ENCODE measurements at places on chromosomes 5 and 9.

DNA sequence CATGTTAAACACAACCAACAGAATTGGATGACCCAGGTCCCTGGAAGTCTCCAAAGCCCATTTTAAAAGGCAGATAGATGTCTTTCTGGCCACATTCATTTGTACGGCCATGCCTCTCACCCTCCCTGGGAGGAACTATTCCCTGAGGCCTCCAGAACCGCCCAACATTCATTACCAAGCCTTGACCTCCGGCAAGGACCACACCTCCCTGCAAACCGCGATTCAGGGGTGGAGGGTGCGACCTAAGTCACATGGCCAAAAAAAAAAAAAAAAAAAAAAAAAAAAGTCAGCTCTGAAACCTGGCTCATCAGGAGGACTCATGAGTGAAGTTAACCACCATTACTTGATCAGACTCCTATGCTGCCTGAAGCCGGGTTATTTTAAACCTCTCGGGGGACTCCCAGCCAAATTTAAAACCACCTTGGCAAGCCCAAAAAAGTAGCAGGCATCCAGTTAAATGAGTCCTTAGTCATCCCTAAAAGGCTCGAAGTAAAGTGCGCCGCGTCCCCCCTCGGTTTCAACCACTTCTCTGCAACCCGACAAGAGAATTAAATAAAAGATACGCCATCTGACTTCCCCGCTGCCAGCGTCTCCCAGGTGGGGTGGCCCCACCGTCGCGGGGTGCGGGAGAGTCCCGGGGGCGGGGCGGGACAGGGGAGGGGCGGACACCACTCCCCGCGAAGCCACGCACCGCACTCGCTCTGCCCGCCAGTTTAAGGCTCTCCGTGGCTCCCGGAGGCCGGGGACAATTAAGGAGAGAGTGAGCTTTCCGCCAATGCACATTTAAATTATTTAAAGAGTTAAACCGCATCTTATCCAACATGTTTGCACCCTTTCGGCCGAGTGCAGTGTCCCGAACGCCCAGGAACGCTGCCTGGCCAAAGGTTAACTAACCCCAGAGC is 2.3 kb downstream of the KLF9 start:
- peak; percentile 59 for DNase-seq

GRCh38 chr5:180809403-180810209 is 7.0 kb upstream of the MGAT1 start:
- DNase-seq = peak; percentile 76

DNA sequence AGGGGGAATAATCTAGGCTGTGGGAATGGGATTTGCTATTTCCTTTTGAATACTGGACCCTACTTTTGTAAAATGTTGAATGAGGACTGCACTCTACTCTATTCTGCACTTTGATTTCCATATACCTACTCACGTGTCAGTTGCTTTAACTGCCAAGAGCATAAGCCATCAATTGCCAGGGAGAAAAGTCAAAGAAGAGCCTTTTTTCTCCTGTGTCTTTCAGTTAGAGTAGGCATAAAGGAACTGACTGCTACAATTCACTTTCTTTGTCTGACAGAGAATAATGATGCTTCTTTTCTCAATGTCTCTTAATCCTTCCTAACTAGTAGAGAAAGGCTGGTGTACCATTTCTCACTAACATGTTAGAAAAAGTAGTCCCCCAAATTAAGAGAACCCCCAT is 231.6 kb downstream of the ELAVL2 start:
- no peak for DNase-seq

DNA sequence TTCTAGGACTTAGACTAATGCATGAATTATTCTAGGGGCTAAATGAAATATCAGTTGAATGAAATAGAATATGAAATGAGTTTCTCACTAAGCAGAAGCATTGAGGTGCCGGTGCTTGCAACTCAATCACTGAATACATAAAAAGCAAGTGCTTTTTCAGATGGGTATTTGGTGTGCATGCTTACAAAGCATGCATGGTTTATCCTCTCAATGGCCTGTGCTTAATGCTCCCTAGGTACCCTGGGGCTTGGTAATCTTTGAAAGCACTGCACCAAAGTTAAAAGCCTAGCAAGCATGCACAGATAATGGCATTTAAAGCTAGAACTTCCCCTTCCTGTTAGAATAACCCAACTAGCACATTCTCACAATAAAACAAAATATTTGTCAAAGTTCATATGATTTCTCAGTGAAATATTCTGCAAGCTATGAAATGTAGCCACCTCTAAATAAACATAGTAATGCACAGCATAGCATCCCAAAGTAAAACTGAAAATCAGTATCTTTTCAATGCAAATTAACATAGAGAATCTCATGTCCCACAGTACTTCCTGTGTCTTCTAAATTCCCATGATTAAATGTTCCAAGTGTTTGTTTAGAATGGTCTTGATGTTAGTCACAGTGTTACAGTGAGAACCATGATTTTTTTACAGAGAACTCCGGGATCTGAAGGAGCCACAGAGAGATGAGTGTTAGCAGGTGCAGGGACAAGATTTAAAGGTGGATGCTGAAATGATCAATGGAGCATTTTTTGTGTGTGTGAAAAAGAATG is 143.4 kb upstream of the CDH6 start:
- no peak for DNase-seq

DNA sequence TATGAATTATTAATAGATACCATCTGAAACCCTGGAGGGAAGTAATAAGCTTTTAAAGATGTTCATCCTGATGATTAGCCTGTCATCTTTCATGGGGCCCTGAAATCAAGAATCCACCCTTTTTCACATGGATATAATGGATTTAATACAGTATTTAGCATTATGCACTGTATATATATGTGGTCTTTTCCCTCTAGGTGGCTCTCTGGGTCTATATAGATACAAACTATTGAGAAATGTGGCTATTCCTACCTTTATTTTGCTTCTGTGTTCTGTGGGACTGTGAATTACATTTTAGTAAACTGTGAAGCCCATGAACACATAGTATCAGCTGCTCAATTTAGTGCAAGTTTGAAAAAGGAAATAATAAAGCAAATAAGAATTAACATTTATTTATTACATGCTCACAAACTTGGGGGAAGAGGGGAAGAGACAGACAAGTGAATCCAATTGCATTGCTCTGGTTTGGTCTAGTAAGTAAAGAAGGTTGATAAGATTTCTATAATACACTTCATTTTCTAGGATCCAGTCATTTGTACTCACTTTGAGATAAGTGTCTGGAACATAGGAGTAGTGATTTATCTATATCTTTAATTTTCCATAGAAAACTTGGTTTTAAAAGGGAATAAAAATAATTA is 112.2 kb downstream of the SCAMP1 start:
- DNase-seq = no peak

DNA sequence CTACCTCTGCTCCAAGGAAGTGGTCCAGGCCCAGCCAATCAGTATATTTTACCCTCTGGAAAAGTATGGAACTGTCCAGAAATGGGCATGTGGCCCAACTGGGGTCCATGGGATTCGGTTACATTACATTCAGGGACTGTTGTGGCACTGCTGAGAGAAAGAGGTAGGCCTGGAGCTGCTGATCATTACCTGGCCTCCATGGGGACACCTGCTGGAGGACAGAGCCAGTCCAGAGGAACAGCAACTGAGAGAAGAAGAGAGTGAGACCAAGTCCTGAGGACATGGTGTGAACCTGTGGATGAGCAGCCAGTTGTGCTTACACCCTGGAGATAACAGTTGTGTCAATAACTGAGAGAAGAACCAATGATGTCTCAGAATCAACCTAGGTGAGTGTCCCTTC is 48.2 kb downstream of the HMHB1 start:
- DNase-seq = no peak

DNA sequence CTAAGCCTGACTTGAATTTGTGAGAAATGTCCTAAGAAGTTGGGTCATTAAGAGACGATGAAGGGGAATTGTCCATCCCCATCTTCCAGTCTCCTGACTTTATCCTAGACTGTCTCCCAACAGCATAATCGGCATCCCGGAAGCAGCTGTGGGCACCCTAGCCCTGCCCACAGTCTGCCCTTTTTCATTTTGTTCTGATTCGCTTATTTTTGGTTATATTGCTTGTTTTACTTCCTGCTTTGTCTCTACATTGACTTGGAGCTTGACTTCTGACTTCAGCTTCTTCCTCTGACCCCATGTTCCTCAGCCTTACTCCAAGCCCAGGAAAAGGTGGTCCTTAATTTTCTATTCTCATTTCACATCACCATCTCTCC is 41.8 kb downstream of the UGCG start:
- no peak for DNase-seq

- DNase-seq = no peak
These were observed 77.6 kb downstream of the LIFR start for GRCh38 chr5:38478878-38479277.

- DNase-seq = no peak
These were observed 192.4 kb downstream of the MEF2C start for GRCh38 chr5:88690409-88691229.

GRCh38 chr5:110038297-110038997 is 348.7 kb downstream of the MAN2A1 start:
- no peak for DNase-seq

- DNase-seq = no peak
These were observed 281.6 kb downstream of the MAST4 start for GRCh38 chr5:66877843-66878242.

- no peak for DNase-seq
These were observed 4.8 kb downstream of the LHX2 start for GRCh38 chr9:124016175-124017050.

DNA sequence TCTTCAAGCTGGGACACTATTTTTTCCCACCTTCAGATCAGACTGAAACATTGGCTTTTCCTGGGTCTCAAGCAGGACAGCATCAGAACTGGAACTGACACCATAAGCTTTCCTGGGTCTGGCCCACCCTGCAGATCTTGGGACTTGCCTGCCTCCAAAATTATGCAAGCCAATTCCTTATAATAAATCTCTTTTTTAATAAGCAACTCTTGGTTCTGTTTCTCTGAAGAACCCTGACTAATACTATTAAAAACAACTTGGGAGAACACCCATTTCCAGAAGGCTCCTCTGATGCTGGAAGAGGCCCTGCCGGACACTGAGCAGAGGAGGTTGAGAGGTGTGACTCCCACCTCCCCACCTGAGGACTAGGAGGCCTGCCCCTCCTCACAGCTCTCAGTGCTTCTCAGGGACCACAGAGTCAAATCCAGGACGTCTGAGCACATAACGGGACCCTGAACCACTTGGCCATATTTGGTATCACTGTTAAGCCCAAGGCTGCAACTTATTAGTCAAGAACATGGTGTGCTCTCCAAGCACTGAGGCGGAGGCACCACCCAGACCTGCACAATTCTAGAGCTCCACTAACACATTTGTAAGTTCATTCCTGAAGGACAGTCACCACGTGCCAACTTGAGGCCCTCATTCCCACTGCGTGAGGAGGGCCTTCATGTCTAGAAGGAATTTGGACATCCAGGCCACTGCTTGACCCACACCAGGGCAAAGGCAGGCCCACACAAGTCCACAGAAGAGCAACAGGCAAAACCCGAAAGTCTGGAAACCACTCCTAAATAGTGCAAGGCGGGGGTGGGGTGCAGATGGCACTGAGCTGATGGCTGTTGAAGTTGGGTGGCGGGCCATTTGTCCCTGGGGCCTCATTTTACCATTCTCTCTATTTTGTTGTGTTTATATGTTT is 9.5 kb downstream of the SHC3 start:
- no peak for DNase-seq

GRCh38 chr9:129070696-129071525 is 10.0 kb upstream of the DOLPP1 start:
- DNase-seq = no peak

DNA sequence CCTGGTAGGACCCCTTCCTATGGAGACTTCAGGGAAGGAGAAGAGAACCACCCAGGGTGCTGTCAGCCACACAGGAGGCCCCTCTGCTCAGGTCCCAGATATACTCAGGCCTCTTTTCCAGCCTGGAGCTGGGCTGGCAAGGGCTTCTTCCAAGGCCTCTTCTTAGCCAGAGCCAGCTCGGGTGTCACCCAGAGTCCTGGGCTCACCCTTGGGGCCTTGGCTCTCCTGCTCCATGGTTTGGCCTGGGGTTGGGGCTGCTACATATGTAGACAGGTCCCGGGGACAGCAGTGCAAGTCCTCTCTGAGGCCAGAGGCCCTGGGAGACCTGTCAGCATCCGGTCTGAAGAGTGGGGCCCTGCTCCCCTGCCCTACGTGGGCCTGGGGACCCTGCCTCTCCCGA is 22.8 kb downstream of the PAEP start:
- DNase-seq = no peak

DNA sequence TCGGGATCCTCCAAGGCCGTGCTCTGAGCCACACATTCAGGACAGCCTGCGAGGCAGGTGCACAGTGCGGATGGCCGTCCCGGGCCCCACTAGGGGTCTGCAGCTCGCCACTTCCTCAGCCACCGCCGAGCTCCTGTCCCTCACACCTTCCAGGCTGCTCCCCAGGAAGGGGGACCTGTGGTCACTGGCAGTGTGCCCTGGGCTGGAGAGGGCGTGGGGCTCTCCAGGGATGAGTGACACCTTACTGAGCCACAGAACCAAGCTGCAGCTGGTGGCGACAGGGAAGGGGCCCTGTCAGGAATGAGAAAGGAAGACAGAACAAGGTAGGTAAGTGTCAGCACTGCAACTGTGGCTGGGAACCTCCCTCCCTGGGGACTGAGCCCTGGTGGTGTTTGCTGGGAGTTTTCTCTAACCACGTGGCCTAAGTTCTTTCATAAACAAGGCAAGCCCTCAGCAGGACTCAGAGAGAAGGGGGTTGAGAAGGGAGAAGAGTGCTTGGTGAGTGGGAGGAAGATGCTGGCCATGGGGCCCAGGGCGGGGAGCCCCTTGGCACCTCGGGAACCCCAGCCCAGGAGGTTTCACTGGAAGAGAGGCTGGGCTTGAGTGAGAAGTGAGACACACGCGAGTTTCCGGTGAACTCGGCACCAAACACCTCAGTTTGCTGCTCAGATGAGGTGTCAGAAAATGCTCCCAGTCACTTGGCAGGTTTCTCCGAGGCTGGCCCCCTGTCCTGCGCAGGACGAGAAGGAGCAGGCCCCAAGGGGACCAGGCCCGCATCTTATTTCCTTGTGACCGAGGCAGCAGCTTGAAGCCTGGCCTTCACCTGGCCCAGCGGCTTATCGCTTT is 5.2 kb downstream of the IL13 start:
- no peak for DNase-seq

GRCh38 chr9:135502873-135503321 is 2.4 kb downstream of the MRPS2 start:
- DNase-seq = no peak

DNA sequence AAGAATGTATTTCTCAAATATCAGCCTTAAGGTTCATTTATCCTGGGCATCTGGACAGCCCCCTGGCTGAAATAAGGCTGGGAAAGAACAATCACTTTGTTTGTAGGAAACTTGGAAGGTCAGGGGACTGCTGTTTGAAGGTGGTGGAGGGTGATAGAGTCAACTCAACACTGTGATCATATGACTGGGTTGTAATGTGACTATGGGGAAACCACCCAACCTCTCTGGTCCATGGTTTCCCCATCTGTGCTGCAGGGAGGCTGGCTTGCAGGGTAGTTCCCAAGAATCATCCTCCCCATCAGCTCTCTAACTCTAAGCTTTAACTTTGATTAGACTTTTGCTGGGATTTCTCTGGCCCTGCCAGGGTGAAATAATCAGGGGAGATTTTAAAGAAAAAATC is 10.0 kb downstream of the INSYN2B start:
- DNase-seq = no peak

GRCh38 chr5:35626108-35626507 is 8.4 kb downstream of the SPEF2 start:
- no peak for DNase-seq
